ENCODE measurements at places on chromosomes 11 and 22.

DNA sequence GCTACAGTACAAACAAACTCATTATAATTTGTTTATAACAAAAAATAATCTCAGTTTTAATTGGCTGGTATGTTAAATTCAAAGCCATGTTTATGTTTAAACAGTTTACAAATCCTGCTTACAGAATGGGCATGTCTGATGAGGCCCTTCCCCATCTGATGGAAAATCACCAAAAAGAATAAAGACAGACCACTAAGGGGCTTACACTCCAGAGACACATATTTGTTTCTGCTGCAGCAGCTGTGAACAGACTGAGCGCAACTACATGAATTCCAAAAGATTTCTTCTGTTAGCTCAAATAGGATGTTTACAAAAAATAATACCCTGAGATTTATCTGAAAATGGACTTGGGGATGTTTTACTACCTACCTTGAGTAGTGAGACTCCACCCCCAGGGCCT is 174.7 kb upstream of the PITPNB start:
- DNase-seq, result no peak

DNA sequence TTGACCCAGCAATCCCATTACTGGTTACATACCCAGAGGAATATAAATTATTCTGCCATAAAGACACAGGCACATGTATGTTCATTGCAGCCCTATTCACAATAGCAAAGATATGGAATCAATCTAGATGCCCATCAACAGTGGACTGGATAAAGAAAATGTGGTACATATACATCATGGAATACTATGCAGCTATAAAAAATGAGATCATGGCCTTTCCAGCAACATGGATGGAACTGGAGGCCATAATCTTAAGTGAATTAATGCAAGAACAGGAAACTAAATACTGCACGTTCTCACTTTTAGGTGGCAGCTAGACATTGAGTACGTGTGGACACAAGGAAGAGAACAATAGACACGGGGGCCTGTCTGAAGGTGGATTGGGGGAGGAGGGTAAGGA is 15.1 kb upstream of the WNT11 start:
- no peak for DNase-seq

GRCh38 chr11:77322926-77323590 is 21.6 kb upstream of the GDPD4 start:
- DNase-seq, result no peak

DNA sequence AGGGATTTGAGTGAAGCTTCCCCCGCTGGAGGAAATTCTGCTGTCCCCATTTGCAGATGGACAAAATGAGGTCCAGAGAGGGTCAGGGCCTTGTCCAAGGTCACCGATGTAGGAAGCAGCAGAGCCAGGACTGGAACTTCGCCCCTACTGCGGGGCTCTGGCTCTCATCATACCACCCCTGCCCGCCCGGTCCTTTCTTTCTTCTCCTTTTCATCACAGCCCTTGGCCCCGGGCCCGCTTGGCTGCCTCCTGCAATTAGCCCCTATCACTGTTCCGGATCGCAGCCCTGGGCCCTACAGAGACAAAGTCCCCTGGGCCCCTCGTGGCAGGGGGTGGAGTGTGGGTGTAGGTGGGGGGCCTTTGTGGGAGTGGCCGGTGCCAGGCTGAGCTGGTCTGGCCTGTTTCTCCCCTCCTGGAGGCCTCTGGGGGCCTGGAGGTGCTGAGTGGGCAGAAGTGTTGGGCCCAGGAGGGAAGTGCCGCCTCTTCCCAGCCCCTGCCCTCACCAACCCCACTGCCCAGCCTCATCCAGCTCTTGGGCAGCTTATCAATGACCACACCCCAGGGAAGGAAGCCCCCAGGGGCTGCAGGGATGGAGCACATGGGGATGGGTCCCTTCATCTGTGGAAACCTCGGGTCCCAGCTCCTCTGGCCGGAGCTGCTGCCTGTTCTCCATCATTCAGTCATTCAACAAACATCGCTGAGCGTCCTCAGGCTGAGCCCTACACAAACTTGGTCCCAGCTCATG is 3.4 kb downstream of the EMID1 start:
- DNase-seq, result peak; percentile 30

- DNase-seq, result no peak
These were observed 38.1 kb downstream of the NUP50 start for GRCh38 chr22:45201678-45202332.

- no peak for DNase-seq
These were observed 22.8 kb upstream of the PICK1 start for GRCh38 chr22:38034278-38034882.

DNA sequence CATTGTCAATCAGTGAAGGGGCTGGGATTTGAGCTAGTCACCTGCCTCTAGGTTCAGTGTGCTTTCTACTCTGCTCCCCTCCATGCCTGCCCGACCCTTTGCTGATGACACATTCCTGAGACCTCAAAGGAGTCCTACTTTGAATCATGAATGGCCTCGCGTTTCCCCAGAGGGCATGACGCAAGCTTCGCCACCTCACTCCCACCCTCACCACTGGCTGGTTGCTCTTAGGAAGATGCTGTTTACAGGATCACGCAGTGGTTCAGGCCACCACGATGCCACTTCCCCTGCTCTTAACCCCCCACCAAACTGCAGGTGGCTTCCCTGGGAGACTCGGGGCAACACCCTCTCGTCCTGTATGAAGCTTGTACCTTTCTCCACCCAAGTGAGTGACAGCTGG is 62.9 kb upstream of the B3GAT1 start:
- DNase-seq, result no peak

DNA sequence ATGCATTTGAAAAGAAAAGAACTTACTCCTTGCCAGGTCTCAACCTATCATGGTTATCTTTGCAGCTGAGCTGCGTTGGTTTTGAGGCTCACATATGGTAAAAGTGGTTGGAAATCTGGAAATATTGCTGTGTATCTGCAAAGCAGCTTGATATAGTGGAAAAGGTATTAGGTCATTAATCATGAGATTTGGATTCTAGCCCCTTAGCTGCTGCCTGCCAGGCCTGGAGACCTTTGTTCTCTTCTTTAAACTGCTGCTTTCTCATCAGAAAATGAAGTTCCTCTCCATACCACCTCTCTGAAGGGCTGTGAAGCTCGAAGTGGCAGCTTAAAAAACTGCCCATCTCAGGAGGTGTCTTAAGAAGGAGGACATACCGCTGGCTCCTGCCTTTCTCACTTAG is 5.7 kb downstream of the PPARA start:
- no peak for DNase-seq

DNA sequence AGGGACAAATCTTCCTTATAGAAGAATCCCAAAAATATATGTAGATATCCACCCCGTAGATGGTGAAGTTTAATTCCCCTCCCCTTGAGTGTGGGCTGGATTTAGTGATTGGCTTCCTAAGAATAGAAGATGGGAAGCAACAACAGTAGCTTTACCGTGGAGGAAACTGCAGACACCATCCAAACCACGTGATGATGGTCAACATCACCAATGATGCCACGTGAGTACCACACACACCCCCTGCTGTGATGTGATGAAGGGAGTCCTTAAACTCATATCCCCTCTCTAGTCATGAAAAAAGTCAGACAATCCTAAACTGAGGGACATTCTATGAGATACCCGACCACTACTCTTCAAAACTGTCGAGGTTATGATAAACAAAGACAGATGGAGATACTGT is 76.4 kb upstream of the SLC22A12 start:
- no peak for DNase-seq

Measured in OCI-LY7 (cell line).